ENCODE measurements at places on chromosomes 1 and 21. TPM values are rescaled to one million over a fixed set of nuclear protein-coding genes. Genes with fewer than 3 reads are reported as not detected.

Gene PRUNE1
- total RNA-seq, result 21.6 TPM

Gene FAM72D
- total RNA-seq, result 0.52 TPM

Gene ZBTB21
- total RNA-seq, result 22.8 TPM

Gene CRABP2
- total RNA-seq, result 3.5 TPM

Gene FYB2
- not detected for total RNA-seq

Gene OR14C36
- total RNA-seq, result not detected

Gene ANGPTL3
- 0.06 TPM for total RNA-seq

Gene RNF223
- total RNA-seq, result 1.0 TPM

Gene CGN
- total RNA-seq, result 91.9 TPM

Gene LAMC2
- 24.5 TPM for total RNA-seq

Gene CHD5
- total RNA-seq, result 0.23 TPM

Gene S100A14
- 56.9 TPM for total RNA-seq

Gene IGSF9
- 12.4 TPM for total RNA-seq

Gene ZNF683
- 2.9 TPM for total RNA-seq

Gene F13B
- 2.3 TPM for total RNA-seq

Gene KRTAP10-9
- total RNA-seq, result not detected

Gene TMEM222
- 34.3 TPM for total RNA-seq

Gene CD244
- 1.5 TPM for total RNA-seq

Gene S100B
- 7.5 TPM for total RNA-seq

Gene CYP2J2
- total RNA-seq, result 14.6 TPM

Gene AKR7A3
- total RNA-seq, result 390 TPM

Gene OR2G6
- not detected for total RNA-seq

Gene OR2M3
- not detected for total RNA-seq

Gene C2CD4D
- total RNA-seq, result 1.2 TPM

Gene LENEP
- not detected for total RNA-seq

Gene MNDA
- 3.8 TPM for total RNA-seq

Gene RAVER2
- total RNA-seq, result 22.6 TPM

Gene BSND
- total RNA-seq, result not detected

Gene ETV3
- 27.0 TPM for total RNA-seq

Gene KIF2C
- total RNA-seq, result 1.6 TPM

Gene HES4
- total RNA-seq, result 25.6 TPM

Gene ACKR1
- total RNA-seq, result 23.3 TPM

Gene LRRC53
- total RNA-seq, result not detected

Gene FASLG
- 0.83 TPM for total RNA-seq

Gene FCRL6
- 0.81 TPM for total RNA-seq

Gene SAMD13
- total RNA-seq, result 4.1 TPM

Gene ARMH1
- 3.7 TPM for total RNA-seq

Gene DDX20
- 8.4 TPM for total RNA-seq

Gene FOXD3
- 1.3 TPM for total RNA-seq

Gene S1PR1
- 14.6 TPM for total RNA-seq

Gene IVL
- total RNA-seq, result not detected

Gene RGS1
- total RNA-seq, result 147 TPM

Gene ADAMTS4
- total RNA-seq, result 7.3 TPM

Gene MAP3K21
- 11.9 TPM for total RNA-seq

Gene MEGF6
- total RNA-seq, result 43.4 TPM

Gene GRHL3
- 1.4 TPM for total RNA-seq

Gene TCHH
- total RNA-seq, result 0.09 TPM
